Esophagus muscularis mucosa (tissue), 4 donors: ENCODE measurements at places on chromosomes 5 and 9. TPM values are rescaled to one million over a fixed set of nuclear protein-coding genes. Genes with fewer than 3 reads are reported as not detected.

Gene PCDHGC5
- total RNA-seq, result 1.5 TPM

Gene SPATA6L
- 1.7 TPM for total RNA-seq

Gene YTHDC2
- 15.0 TPM for total RNA-seq

Gene DAB2
- total RNA-seq, result 52.9 TPM

Gene WDR41
- total RNA-seq, result 56.1 TPM

Gene PCSK5
- total RNA-seq, result 32.7 TPM

Gene GARIN3
- total RNA-seq, result not detected

Gene ICE1
- 31.6 TPM for total RNA-seq

Gene QRFP
- not detected for total RNA-seq

Gene FGF18
- 0.86 TPM for total RNA-seq

Gene OBP2B
- total RNA-seq, result not detected

Gene GABRA6
- not detected for total RNA-seq

Gene ACTBL2
- not detected for total RNA-seq

Gene UNC13B
- 29.9 TPM for total RNA-seq

Gene TOR2A
- 7.1 TPM for total RNA-seq

Gene EQTN
- not detected for total RNA-seq

Gene S100Z
- total RNA-seq, result not detected

Gene INSL6
- total RNA-seq, result not detected

Gene MEGF10
- total RNA-seq, result 2.9 TPM

Gene PAPPA
- total RNA-seq, result 3.8 TPM

Gene SPINK4
- not detected for total RNA-seq

Gene CARTPT
- total RNA-seq, result 24.7 TPM

Gene SPRY4
- total RNA-seq, result 25.6 TPM

Gene LCN15
- not detected for total RNA-seq

Gene ADCY2
- total RNA-seq, result 4.8 TPM

Gene CKMT2
- 8.6 TPM for total RNA-seq

Gene SERF1A
- 16.2 TPM for total RNA-seq

Gene PLCXD3
- 2.1 TPM for total RNA-seq

Gene CCDC69
- 289 TPM for total RNA-seq

Gene SV2C
- 0.23 TPM for total RNA-seq

Gene IRGM
- total RNA-seq, result not detected

Gene IRX1
- not detected for total RNA-seq

Gene PROB1
- total RNA-seq, result 10.4 TPM

Gene HSPA5
- total RNA-seq, result 57.7 TPM
